ENCODE measurements at places on chromosomes 4 and X.

- DNase-seq = no peak
Observed at GRCh38 chrX:37745835-37746217, 34.0 kb upstream of the CYBB start.

GRCh38 chr4:140742838-140743193 lies 13.4 kb downstream of the TBC1D9 start:
- DNase-seq = no peak

DNA sequence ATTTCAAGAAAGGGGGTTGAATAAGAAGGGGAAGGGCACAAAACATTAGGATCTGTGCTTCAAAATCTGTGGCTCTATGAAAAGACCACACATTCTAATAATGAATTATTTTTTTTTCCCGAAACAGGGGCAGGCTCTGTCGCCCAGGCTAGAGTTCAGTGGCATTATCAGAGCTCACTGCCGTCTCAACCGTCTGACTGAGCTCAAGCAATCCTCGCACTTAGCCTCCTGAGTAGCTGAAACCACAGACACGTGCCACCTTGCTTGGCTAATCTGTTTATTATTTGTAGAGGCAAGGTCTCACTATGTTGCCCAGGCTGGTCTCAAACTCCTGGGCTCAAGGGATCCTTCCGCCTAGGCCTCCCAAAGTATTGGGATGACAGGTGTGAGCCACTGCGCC lies 33.4 kb downstream of the ACSL1 start:
- no peak for DNase-seq

- no peak for DNase-seq
Observed at GRCh38 chr4:85707611-85708010, 232.7 kb downstream of the ARHGAP24 start.

DNA sequence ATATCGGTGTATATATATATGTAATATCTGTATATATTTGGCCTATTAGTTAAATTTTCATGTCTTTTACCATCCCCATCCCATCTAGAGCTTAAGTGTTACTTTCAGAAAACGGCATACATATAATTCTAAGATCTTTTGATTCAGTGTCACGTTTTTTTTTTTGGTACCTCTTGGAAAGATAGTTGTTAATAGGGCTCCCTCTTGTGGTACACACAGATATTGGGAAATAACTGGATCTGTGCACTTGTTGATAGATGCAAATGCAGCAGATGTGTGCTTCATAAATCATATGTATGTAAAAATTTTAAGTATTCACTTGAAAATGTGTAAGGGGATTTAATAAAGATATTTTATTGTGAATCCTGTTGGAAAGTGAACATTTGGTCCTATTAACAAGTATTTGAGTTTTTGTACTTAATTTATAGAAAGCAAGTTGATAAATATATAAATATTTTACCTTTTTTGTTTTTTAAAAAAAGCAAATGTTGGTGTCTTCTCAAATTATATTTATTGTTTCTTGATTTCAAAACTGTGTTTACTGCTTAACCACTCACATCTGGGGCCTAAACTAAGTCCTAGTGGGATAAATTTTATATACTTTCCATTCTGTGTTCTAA lies 74.7 kb downstream of the PAQR3 start:
- DNase-seq = no peak

- no peak for DNase-seq
Observed at GRCh38 chrX:119015407-119016237, 41.2 kb downstream of the LONRF3 start.

DNA sequence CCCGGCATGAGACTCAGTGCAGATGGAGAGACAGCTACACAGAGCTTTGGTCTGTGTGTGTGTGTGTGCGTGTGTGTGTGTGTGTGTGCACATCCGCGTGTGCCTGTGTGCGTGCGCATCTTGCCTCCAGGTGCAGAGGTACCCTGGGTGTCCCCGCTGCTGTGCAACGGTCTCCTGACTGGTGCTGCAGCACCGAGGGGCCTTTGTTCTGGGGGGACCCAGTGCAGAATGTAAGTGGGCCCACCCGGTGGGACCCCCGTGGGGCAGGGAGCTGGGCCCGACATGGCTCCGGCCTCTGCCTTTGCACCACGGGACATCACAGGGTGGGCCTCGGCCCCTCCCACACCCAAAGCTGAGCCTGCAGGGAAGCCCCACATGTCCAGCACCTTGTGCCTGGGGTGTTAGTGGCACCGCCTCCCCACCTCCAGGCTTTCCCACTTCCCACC lies 14.3 kb downstream of the FGFR3 start:
- no peak for DNase-seq

DNA sequence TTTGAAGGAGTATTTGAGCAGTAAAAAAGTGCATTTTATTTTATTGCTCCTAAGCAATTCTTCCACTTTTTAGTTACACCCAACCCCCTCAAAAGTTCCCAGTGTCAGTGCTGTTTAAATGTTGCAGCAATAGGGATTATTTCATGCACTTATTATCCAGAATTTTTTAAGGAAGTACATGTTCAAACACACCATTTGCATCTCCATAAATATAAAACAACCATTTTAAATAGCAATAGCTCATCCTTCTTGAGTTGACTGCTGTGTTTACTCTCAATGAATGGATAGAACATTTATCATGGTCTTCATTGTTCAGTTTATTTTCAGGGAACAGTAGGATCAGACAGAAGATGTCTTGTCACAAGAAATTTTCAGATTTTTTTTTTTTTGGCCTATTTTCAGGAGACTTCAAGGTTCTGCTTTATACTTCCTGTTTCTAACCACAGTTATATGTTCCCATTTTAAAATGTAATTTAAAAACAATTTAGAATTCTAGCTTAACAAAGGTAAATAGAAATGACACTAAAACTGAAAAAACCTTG lies 171.9 kb downstream of the TMA16 start:
- DNase-seq = no peak

DNA sequence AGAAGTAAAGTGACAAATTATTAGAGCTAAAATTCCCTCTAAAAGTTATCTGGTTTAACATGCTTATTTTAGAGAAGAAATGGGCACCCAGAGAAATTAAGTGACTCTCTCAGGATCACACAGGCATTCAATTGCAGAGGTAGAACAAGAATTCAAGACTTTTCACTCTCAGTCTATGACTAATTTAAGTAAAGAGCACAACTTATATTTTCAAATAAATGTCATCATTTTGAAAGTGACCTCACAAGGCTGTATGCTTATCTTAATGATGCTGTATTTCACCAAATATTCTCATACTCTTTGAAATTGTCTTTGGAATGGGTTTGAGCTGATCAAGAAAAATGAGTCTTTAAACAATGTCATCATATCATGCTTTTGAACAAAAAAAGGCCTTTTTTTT lies 15.3 kb downstream of the GPR174 start:
- DNase-seq = no peak

DNA sequence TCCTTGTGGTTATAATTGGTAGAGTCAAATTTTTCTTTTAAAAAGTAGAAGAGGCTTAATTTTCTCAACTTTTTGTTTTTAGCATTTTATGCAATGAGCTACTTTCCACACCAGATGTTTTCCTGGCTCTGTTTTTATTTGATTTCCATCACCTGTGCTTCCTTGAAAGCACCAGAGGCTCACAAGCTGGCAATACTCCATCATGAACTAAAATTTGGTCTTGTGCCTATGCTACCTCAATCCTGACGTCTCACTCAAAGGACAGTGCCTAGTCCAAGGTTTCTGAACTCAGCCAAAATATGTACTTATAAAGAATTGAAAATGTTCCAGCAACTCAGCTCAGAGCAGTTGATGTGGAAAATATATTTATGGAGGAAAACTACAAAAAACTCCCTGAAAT lies 914.0 kb upstream of the PRKX start:
- no peak for DNase-seq

DNA sequence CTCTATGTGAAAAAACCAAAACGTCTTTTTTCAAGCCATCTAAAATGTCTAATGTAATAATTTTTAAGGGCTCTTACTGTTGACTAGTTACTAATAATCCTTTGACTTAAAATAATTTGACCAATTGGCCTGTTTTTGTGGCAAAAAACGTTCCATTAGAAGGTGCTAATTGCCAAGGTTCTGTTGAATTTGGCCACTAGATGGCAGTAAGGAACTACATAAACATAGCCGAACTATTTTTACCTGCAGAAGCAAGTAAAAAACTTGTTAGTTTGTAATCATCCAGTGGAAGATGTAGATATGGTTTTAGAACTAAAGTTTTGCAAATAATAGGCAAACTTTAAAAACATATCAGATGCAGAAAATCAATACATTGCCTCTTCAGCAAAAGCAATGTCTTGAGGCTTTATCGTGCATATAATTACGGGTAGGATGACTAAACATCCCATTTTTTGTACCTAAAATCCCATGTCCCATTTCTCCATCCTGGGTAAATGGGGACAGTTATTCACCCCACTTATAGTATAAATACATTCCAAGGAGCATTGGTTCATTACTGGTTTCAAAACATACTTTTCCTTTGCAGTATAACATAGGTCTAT lies 57.6 kb downstream of the PROM1 start:
- no peak for DNase-seq

GRCh38 chr4:138035781-138036258 lies 206.3 kb downstream of the SLC7A11 start:
- no peak for DNase-seq

- no peak for DNase-seq
Observed at GRCh38 chrX:112688242-112688641, 8.5 kb upstream of the LHFPL1 start.

GRCh38 chr4:78766026-78766425 lies 10.1 kb upstream of the BMP2K start:
- no peak for DNase-seq

DNA sequence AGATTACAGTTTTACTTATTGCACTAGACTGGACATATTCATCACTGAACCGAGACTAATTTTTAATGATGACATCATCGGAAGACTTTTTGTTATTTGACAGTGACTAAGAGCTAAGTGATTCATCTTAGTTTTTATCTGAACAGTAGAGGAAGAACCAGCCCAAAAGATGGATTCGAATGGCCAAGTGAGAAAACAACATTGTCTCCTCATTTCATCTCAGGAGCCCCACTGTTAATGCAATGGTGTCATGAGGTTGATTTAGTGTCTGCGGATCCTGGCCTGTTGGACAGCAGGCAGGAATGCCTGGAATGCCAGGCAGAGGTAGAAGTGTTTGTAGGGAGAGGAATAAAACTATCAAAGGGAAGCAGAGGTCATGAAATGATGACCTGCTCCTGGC lies 37.8 kb upstream of the HPF1 start:
- DNase-seq = no peak

DNA sequence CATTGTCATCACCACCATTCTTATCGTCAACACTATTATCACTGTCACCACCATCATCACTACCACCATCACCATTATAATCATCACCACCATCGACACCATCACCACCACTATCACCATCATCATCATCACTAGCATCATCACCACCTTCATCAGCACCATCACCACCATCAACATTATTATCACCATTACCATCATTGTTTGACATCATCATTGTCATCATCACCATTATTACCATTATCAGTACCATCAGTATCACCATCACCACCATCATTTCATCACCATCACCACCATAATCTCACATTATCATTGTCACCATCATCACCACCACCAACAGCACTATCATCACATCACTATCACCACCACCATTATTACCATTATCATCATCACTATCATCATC lies 47.5 kb upstream of the NKX1-1 start:
- DNase-seq = no peak

GRCh38 chrX:102711872-102712215 lies 404 bp upstream of the GPRASP2 start:
- DNase-seq = no peak

DNA sequence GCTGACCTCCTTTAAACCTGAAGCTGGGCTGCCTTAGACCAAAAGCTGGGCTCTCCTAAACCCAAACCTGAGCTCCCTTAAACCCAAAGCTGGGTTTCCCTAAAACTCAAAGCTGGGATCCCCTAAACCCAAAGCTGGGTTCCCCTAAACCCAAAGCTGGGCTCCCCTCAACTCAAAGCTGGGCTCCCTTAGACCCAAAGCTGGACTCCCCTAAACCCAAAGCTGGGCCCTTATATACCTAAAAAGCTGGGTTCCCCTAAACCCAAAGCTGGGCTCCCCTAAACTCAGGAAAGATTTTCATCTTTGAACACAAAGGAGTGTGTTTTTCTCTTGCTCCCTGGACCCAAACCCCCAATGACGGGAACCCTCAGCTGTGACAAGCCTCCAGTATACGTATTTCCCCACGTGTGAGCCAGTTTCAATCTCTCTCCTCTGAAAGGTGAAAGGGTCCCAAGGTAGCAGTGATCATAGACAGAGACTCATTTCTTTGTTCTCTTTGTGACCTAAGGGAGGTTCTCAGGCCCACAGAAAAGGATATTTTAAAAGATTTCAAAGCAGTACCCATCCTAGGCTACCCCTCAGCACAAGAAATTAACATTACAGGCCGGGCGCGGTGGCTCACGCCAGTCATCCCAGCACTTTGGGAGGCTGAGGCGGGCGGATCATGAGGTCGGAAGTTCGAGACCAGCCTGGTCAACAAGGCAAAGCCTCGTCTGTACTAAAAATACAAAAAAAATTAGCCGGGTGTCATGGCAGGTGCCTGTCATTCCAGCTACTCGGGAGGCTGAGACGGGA lies 31.3 kb upstream of the ASMTL start:
- no peak for DNase-seq

GRCh38 chrX:9071031-9071650 lies 37.2 kb upstream of the FAM9B start:
- DNase-seq = no peak

- no peak for DNase-seq
Observed at GRCh38 chrX:150148749-150149672, 210.7 kb upstream of the EOLA2 start.

GRCh38 chr4:38752941-38753806 lies 29.6 kb downstream of the TLR10 start:
- no peak for DNase-seq

DNA sequence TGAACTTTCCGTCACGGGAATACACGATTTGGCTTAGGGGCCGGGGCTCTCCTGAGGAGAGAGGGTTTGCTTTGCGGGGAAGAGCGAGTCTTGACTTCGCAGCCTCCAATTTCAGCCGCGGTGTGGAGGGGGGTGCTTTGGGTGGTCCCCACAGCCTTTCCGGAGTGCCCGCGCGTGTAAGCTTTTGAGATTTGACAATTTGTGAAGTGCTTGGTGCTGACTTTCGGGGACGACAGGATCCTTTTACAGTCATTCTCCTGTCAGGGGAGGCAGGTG lies 355 bp downstream of the SCML1 start:
- DNase-seq = no peak

- no peak for DNase-seq
Observed at GRCh38 chr4:24180586-24180985, 290.7 kb upstream of the PPARGC1A start.

DNA sequence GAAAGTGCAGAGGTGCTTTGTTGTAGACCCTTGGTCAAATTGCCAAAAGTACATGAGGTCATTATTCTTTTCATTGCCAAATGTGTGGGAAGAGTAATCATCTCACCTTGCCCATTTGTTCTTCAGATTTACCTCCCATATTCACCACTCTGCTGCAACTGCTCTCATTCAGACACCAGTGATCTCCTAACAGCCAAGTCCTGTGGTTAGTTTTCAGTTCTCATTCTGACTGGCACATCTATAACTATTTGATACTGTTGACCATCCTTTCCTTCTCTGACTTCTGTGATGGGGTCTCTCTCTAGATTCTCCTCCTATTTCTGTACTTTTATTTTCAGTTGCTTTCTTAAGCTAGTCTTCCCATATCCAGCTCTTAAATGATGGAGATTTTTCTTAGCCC lies 39.8 kb downstream of the GRIA3 start:
- DNase-seq = no peak
